ENCODE measurements at places on chromosomes 5 and 9.

DNA sequence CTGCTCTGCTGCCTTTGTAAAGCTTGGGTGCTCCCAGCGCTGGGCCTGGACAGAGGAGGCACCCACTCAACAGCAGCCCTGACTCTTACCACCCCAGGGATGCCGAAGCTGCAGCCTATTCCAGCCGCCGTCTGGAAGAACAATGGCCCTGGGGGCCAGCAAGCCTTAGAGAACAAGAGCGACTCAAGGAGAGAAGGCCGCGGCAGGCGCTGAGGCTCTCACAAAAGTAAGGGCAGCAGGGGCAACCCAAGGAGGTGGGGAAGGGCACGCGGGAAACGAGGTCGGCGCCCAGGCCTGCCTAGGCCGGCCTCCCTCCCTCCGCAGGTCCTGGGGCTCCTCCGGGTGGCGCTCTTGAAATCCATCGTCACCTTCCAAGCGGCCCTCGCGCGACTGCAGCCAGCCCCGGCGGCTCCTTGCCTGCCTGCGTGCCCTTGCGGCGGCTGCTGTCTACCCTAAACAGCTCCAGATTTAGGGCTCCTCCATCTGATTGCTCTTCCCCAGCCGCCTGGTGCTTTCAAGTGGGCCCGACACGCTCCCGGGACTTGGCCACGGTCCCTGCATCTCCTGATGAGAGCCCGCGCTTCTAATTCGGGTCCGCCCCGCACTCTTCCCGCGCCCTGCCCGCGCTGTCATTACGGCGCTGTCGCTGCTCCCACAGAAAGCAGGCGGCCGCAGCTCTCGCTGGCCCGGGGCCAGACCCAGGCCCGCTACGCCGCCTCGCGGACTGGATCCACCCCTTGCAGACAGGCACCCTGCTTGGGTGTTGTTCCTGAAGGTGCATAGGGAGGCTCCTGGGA, 213.3 kb downstream of the SEMA6A start:
- no peak for DNase-seq

DNA sequence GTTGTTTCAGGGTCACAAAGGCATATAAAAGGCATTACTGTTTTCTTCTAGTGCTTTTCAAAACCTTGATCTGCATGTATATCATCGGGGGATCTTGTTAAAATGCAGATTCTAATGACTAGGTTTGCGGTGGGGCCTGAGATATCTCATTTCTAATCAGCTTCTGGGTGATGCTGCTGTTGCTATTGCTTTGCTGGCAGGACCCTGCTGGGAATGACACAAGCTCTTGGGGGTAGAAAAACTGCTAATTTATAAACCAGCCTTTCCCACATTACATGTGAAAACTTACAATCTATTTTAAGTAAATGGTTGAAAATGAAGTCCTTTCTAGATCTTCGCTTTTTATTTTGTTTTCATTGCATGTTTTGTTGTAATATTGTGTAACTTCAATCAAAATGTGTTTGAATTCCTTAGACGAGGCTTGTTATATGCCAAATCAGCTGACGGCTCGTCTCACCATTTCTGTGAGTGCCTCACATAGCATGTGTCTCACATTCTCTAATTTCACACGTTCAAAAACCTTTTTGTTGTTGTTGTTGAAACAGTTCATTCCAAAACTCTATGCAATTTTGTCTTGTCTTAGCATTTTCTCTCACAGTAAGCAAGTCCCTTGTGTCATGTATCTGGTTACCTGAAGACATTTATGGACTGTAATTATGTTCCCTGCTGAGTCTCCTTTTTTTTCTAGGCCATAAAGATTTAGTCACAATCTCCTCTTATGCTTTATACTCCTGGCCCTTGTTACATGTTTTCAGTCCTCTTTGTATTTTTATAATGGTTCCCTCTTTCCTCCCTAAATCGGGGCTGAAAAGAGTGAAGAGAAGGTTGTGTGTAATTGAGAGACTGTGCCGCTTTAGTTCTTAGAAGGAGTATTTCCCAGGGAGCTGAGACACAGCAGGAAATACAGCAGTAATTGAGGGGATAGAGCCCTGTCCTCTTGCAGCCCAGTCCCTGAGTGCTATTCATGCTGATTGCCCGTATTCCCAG, 521.0 kb upstream of the SEMA6A start:
- no peak for DNase-seq

GRCh38 chr5:96615223-96615622, 47.0 kb upstream of the CAST start:
- DNase-seq = no peak

GRCh38 chr5:7393921-7394799, 1.8 kb upstream of the ADCY2 start:
- DNase-seq = no peak

DNA sequence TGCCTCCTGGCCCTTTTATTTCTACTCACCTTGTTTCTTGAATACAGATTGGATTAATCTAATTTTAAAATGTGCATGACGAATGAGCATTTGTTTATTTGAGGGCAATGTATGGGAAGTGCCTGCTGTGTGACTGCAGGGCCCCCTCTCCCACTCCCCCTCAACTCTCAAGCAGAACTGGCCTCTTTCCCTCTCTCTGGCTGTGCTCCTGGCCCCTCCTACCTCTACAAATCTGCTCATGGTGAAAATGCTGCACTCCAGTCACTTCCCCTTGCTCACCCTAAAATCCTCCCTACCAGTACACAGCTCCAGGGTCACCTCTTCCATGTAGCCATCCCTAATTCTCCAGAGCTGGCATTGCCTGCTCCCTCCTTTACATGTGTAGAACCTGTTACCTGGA, 17.2 kb upstream of the NDST1 start:
- DNase-seq = no peak

- no peak for DNase-seq
Measured at GRCh38 chr5:144328494-144328893, 157.8 kb downstream of the KCTD16 start.

- DNase-seq = no peak
Measured at GRCh38 chr5:16723821-16724220, 107.0 kb upstream of the RETREG1 start.

DNA sequence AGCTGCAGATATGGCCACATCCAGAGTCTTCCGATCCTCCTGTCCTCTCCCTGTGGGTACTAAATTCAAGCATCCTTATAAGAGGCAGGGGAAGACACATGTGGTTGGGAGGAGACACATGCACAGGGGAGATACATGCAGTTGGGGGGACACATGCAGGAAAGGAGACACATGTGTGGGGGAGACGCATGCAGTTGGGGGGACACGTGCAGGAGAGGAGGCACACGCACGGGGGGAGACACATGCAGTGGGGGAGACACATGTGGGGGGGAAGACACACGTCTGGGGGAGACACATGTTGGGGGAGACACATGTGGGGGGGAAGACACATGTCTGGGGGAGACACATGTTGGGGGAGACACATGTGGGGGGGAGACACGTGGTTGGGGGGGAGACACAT, 21.2 kb upstream of the OLFM1 start:
- no peak for DNase-seq

DNA sequence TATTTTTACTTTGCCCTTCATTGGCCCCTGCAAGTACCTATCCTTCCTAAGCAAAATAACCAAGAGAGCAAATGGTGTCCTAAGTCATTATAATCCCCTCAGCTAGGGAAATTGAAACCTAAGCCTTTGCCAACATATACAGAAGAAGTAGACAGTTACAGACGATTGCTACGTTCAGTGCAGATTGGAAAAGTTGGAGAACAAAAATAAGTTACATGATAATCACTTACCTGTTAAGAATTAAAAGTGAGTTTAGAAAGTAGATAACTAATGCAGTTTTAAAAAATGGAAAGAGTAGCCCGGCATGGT, 244.8 kb downstream of the MPDZ start:
- no peak for DNase-seq

- no peak for DNase-seq
Measured at GRCh38 chr5:59038798-59039295, 456.0 kb downstream of the RAB3C start.

GRCh38 chr9:134488331-134489280, 153.0 kb upstream of the COL5A1 start:
- DNase-seq = peak; percentile 90

DNA sequence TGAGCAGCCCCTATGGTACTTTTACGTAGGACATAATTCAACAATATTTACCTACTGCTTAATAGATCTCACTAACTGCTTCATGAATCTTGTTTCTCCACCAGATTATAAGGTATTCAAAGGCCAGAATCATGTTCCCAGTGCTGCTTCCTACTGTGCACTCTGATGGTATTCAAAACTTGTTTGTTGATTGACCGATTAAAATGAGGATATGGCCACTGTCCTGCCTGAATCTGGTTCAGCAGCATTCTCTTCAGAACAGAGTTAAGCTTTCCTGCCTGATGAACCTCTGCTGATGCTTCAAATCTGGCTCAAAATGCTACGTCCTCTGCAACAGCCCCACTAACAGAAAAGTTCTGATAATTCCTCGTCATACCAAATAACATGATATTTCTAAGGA, 150.7 kb upstream of the ZNF462 start:
- DNase-seq = no peak

GRCh38 chr5:4375640-4376039, 764.5 kb upstream of the ADAMTS16 start:
- no peak for DNase-seq

- DNase-seq = no peak
Measured at GRCh38 chr9:72554221-72554641, 32.8 kb downstream of the TMC1 start.

DNA sequence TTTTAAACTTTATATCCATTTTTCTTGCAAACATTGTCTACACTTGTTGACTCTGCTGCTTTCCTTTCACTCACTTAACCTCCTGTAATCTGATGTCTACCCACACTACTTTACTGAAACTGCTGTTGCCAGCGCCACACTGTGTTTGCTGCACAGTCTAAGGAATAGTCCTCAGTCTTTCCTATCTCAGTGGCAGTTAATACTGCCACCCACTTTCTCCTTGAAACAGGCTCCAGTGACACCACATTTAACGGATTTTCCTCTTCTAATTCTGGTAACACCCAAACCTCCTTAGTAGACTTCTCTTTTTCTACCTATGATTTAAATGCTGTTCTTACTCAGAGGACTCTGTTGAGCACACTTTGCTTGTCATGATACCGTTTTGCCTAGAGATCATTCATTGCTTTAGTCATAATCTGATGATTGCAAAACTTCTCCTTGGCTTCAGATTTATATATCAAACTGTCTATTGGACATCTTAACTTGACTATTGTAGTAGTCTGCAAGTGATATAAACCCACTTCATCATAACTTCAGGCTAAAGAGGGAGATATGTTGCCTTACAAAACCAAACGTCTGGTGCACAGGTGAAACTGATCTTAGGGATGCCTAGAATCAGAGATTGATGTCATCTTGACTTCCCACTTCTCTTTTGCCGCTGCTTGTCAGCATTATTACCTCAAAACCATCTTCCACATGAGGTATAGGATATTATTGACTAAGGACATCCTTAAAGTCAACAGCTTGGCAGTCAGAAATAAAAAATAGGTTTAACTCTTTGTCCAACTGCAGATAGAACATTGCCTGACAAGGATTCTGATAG, 94.1 kb downstream of the CDC42SE2 start:
- no peak for DNase-seq

DNA sequence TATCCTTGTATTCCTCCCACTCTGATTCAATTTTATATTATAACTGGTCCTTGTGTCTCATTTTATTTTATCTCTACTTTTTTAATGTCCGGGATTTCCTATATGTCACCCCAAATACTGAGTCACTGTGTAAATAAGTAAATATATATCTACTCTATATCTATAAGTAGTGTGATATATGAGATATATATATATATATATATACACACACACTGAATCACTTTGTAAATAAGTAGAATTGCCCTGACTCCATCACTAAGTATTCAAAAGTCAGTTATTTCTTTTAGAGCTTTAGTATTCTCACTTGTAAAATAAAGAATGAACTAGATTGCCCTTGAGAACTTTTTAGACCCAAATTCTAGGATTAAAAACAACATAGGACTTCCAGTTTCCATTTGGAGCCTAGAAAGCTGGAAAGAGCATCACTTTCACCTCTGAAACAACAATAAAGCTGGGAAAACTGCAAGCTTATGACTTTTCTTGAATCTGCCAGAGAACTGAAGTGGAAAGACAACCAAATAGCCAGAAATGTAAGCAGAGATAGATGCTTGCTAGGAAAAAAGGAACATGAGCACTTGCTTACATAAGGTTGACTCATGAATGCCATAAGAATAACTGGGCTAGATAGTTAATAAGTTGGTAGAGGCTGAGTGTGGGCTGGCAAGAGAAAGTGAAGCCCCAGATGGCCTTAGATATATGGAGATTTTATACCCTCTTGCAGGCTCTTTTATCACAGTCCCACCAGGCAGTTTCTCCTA, 171.1 kb upstream of the TLX3 start:
- no peak for DNase-seq

GRCh38 chr5:139696894-139697658, 48.9 kb downstream of the CXXC5 start:
- peak; percentile 94 for DNase-seq

- no peak for DNase-seq
Measured at GRCh38 chr5:139040081-139040480, 158.1 kb downstream of the SIL1 start.

DNA sequence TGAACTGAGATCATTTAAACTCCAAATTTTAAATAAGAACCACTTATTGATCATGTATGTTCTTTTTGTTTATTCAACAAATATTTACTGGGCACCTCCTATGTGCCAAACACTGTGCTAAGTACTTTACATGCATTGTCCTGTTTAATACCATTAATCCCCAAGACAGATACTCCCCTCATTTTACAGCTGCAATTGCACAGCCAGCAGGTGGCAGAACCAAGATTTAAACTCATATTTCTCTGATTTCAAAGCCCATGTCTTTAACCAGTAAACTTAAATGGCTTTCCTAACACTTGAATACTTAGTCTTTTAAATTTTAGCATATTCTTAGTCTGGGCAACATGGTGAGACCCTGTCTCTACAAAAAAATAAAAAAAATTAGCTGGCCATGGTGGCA, 43.4 kb upstream of the KIAA1958 start:
- DNase-seq = no peak

DNA sequence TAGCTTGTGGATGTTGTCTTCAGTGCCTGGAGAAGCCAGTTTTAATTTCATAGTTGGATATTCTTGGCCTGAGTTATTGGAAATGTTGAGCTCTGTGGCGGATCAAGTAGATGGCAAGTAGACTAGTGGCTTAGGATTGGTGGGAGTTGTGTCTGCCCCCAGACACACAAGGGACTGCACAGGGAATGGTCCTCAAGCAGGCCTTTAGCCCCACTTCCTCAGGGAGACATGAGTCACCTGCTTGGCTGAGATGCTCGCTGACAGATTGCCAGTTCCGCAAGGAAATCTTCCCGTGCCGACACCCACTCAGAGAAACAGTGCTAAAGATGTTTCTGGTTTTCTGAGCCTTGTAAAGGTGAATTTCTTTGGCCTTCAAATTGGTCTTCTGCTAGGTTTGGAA, 18.8 kb upstream of the CATSPER3 start:
- no peak for DNase-seq

DNA sequence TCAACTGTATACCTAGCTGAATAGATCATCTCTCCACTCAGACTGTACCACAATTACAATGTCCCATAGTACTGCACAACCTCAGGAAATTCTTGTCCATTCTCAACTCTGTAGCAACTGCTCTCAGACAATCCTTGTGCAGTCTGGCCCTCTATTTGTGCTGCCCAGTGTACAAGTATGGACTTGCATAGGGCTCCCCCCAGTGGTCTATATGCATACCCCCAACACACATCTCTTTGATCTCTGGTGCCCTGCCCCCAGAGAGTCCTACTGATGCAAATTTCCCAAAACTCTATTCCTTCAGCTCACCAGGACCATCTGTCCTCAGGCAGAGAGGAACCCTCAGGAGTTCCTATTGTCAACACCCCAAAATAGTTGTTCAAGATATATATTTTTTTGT, 205.3 kb downstream of the SLCO4C1 start:
- DNase-seq = no peak

GRCh38 chr5:138953387-138954256, 78.5 kb upstream of the LRRTM2 start:
- peak; percentile 96 for DNase-seq
